Urothelium cell line (cell line): ENCODE measurements at places on chromosomes 16 and 17.

DNA sequence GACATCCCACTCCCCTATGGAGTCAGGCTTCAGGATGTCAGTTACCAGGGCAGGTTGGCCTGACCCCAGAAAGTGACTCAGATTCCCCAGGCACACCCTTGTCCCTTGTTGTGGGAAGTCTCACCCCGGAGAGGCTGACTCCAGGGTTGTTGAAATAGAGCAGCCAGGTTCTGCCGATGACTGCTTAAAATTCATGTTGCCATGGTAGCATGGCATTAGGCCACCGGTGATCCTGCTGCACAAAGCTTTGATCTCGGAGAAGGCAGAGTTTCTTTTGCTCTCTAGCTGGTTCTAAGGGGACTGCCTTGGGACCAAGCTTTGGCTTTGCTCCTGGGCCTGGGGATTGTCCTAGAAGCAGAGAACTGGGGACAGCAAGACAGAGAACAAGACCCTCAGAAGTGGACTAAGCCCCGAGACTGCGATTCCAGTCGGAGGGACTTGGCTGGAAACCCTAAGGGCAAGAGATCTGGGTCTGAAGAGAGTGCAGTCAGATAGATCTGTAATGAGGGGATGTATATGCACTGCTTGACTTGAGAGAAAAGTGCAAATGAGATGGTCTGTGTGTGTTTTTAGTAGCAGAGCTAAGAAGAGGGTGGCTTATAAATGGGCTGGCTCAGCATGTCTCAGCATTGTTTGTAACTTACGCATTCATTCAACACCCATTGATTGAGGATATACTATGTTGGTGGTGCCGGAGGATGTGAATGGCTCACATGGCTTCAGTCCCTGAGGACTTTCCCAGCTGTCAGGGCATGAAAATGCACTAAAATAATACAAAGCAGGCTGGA is 106.9 kb downstream of the RGS9 start:
- DNase-seq: peak; percentile 87

- DNase-seq: no peak
Measured at GRCh38 chr16:89443727-89444084, 46.7 kb downstream of the ANKRD11 start.

GRCh38 chr17:44197980-44198720 is 1.5 kb downstream of the ATXN7L3 start:
- DNase-seq: peak; percentile 52

GRCh38 chr17:64357191-64357981 is 33.3 kb downstream of the PECAM1 start:
- DNase-seq: peak; percentile 70

GRCh38 chr16:53805113-53805512 is 101.2 kb downstream of the FTO start:
- no peak for DNase-seq

DNA sequence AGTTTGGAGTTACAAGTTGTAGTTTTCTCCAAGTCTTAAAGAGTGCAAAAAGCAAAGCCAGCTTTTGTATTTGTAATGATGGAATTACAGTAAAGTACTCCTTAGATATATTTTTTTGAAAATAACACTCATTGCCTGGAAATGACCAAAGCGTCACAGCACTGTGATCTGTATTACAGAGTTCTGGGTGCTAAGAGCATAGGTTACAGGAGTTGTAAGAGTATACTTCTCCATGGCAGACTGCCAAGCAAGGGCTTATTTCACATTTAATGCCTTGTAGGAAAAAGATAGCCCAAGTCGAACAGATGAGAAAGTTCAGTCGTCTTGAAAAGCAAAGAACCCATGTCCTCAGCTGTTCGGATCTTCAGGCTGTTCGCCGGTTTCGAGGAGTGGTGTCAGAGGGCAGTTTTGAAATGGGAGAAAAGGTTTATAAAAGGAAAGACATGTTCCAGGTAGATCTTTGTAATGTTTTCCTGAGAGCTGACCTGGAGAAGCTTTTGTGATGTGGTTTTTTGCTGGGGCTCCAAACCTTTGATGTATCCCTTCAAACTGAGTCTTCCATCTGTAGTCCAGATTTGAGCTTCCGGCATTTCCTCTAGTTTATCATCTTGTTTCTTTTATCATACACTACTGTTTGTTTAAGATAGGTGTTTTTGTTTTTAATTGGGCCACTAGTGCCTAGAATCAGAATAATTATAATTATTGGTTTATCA is 41.3 kb downstream of the ERCC4 start:
- DNase-seq: no peak

DNA sequence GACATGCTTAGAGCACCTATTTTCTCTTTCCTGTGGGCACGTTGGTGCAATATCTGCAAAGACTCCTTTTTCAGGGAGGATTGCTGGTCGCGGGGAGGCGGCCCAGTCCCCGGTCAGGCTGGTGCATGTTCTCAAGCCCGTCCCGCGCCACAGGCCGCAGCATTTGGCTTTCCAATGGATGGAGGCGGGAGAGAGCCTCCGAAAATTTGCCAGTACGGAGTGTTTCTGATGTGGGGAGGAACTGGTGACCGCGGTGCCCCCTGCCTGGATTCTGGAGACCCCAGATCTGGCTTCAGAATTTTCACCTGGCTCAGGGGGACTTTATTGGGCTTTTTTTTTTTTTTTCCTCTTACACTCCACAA is 2.3 kb downstream of the CMIP start:
- peak; percentile 31 for DNase-seq

DNA sequence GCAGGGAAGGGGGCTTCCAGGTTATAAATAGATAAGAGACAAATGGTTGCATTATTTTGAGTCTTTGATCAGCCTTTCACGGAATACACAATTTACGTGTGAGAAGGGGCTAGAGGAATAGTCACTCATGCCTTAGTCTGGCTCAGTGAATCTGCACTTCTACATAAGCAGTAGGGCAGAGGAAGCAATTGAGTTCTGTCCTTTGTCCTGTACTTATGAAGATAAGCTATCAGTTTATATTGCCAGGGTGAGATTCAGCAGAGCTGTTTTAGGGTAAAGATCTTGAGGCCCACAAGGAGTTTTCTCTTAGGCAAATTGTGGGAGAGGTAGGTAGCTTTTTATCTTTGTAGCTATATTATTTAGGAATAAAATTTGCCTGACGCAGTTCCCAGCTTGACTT is 33.3 kb downstream of the TOM1L1 start:
- no peak for DNase-seq

GRCh38 chr16:80717611-80718010 is 86.8 kb downstream of the CDYL2 start:
- no peak for DNase-seq

GRCh38 chr17:50169881-50170459 is 4.2 kb downstream of the SGCA start:
- no peak for DNase-seq

- no peak for DNase-seq
Measured at GRCh38 chr16:64133366-64133765, 988.5 kb downstream of the CDH11 start.

GRCh38 chr16:30541502-30542329 is 7.1 kb upstream of the ZNF747 start:
- DNase-seq: peak; percentile 33

DNA sequence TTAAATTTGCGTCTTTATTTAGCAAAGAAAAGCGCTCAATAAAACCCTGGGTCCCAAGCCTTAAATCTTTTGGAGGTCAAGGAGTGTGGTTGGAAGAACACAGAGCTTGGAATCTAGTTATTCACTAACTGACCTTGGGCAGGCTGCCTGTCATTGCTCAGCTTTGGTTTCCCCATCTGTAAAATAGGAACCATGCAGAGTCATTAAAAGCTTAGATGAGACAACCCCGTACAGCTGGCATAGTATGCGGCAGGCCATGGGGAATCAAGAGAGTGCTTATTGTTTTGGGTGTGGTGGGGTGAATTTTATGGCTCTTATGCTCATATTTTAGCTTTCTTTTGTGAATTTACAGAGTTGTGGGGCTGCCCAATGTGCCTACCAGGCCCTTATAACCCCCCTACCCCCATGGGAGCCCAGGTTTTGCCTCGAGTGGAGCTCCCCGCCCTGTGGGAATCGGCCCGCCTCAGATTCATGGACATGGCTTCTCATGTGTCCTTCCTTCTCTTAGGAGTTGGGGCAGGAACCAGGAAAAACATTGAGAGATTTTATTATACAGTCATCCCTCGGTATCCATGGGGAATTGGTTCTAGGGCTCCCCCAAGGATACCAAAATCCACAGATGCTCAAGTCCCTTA is 113.5 kb downstream of the CLEC16A start:
- no peak for DNase-seq

GRCh38 chr17:3808701-3809100 is 7.7 kb upstream of the ITGAE start:
- DNase-seq: no peak
